ENCODE measurements at places on chromosomes 7 and 10.

DNA sequence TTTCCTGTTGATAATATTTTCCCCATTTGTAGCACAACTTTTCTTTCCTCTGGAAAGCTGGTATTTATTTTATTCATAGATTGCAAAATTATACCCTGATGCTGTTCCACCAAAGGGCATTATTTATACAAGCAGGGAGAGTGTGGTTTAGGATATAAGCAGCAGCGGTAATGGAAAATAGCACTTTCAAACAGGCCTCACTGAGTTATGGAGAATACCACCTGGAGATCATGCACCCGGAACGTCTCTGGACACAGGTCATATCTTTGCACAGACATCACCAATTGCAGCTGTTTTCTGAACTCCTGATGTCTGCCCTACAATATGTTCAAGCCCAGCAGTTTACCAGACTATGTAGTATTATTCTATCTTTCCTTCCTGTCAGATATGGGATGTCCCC is 2.0 kb upstream of the CALD1 start:
- no peak for DNase-seq

DNA sequence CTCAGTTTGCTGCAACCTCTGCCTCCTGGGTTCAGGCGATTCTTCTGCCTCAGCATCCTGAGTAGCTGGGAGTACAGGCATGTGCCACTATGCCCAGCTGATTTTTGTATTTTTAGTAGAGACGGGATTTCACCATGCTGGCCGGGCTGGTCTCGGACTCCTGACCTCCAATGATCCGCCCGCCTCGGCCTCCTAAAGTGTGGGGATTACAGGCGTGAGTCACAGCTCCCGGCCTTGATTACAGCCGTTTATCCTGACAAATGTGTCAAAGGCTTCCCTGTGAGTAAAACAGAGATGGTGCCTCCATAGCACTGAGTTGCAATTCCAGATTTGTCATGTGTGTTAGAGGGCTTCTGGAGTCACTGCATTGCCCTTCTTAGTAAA is 273.7 kb downstream of the CCDC3 start:
- DNase-seq, result no peak

DNA sequence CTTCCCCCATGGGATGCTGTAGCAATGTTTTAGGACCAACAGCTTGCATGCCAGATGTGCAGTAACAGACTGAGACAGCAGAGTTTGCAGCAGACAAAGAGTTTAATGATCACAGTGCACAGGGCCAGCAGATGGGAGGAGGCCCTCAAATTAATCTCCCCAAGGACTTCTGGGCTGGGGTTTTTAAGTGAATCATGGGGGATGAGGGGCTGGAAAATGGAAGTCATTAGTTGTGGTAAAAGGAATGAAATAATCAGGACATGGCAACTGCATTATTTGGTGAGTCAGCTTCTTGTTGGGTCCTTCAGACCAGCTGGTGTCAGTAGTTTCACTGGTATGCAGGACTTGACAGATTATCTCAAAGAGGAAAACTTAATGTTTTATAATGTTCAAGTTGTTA is 12.6 kb upstream of the NRBF2 start:
- DNase-seq, result no peak

GRCh38 chr7:149728491-149729375 is 44.7 kb downstream of the ZNF467 start:
- no peak for DNase-seq

GRCh38 chr10:917999-918398 is 13.5 kb downstream of the LARP4B start:
- no peak for DNase-seq

DNA sequence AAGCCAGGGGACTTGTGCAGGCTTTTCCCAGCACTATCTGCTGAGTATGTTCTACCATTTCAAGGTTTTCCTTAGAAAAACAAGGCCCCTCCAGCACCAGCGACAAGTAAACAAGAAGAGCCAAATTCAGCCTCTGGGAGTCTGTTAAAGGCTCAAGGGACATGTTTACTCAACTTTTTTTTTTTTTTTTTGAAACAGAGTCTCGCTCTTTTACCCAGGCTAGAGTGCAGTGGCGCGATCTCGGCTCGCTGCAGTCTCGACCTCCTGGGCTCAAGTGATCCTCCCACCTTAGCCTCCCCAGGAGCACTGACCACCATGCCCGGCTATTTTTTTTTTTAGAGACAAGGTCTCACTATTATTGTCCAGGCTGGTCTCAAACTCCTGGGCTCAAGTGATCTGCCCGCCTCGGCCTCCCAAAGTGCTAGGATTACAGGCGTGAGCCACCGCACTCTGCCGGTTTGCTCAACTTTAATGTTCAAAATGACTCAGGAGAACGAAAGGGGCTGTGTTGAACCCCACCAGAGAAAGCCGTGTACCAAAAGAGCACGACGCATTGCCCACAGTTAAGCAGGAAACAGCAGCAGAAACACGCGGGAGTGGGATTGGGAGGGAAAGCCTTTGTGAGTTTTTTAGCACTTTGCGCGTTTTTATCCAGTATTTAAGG is 772 bp downstream of the PRDX3 start:
- no peak for DNase-seq

- no peak for DNase-seq
These were observed 202.1 kb downstream of the ATRNL1 start for GRCh38 chr10:115295213-115295805.

DNA sequence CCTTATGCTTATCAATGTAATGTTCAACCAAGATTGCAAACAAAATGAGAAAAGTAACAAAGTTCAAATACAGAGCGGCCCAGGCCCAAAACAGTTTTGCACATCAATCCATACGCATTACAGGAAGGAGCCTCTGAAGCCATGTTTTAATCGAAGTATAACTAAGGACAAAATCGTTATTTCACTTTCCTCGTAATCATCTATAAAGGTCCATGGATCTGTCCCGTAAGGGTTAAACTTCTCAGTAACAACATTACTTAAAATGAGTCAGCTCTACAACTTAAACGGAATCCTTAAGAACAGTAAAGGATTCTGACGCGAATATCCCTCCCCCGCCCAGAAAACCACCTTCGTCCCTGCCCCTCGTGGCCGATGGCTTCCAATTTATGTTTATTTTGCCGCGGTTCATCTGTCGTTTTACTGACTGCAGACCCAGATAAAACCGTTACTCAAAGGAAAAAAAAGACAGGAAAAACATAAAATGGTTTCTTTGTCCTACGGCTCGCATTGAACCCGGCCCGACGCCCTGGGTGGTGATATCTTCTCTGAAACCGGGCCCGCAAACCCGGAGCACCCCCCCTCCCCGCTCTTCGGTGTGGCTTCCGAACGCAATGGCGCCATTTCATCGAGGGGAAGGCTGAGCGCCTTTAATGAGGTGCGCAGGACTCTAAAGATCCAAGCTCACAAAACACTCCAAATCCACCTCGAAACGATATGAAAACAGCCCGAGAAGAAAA is 1.1 kb downstream of the HNRNPA2B1 start:
- DNase-seq, result no peak

- peak; percentile 83 for DNase-seq
These were observed 10.7 kb downstream of the PSAP start for GRCh38 chr10:71840177-71840957.

GRCh38 chr10:32123021-32123420 is 66.8 kb upstream of the KIF5B start:
- no peak for DNase-seq

DNA sequence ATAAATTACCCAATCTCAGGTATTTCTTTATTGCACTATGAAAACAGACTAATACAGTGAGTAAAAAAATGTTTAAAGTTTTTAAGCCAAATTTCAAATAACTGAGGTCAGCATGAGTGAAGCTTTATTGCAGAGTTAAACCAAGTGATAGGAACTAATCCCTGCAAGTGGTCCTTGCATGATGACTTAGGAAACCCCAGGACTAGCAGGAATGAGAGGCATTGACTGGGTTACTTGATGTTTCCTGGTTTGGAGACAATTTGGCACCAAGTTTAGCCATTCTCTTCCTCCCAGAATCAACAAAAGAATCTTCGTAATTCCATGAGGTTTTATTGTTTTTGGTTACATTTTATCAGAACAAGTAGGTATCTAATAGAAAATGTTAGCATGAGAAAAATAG is 194.2 kb downstream of the BICC1 start:
- no peak for DNase-seq

DNA sequence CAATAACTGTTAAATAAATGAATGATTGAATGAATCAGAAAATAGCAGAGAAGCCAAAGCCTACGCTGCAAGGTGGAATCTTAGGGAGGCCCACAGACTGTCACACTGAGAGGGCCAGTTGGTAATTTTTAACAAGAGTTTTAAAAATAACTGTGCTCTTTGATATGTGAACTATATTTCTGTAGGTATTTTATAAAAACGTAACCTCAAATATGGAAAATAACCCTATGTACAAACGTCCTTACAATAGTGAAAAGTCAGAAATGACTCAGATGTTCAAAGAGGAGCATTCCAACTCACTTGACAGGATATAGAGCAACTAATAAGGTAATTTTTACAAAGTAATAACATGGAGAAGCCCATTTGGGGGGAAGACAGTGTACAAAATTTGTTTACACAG is 18.9 kb upstream of the TMEM273 start:
- no peak for DNase-seq

GRCh38 chr7:6197801-6198551 is 74.4 kb downstream of the CYTH3 start:
- no peak for DNase-seq

- no peak for DNase-seq
These were observed 72.2 kb downstream of the MCU start for GRCh38 chr10:72764151-72764550.

DNA sequence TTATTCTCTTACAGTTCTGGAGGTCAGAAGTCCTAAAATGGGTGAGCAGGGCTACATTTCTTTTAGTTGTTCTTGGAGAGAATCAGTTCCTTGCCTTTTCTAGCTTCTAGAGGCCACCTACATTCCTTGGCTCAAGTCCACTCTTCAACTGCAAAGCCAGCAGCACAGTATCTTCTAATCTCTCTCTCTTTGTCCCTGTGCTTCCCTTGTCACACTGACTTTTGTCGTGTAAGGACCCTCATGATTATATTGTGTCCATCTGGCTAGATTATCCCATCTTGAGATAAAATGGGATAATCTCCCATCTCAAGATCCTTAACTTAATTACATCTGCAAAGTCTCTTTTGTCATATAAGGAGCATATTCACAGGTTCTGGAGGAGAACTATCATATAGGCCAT is 359.0 kb downstream of the ADRA2A start:
- no peak for DNase-seq

GRCh38 chr7:4288791-4289394 is 393.2 kb upstream of the FOXK1 start:
- DNase-seq, result no peak
